ENCODE measurements at places on chromosomes 7 and 10.

DNA sequence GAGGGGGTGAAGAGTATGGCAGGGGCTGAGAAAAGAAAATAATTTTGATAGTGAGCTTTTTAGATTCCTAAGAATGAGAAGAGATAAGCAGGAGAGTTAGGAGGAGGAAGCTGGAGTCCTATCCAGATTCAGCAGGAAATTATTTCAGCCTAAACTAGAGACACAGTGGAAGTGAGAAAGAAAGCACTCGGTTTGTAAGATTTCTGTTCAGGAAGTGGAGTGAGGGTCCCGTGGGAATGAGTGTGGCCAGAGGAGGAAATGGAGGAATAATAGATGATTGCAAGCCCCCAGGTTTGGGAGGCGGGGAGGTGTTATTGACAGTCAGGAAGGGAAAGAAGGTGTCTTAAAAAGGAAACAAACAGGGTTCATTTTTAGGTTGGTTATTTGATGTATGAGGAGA lies 84.8 kb upstream of the NRP1 start:
- DNase-seq, result no peak

DNA sequence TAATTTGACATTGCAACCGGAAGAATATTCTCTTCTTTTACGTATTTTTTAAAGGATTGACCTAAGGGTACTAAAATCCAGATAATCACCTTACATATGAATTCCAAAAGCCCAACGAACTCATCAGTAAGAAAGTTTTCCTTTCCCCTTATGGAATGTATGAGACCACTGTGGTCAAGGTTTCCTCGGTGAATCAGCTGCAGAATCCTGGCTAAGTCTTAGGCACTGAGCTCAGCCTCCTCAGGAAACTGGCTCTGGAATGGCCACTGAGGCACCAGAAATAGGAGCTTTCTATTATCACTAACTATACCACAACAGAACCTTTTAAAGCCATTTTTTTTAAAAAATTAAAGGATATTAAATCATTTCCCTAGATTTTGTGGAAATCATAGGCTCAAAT lies 21.0 kb downstream of the SVIL start:
- DNase-seq, result no peak

DNA sequence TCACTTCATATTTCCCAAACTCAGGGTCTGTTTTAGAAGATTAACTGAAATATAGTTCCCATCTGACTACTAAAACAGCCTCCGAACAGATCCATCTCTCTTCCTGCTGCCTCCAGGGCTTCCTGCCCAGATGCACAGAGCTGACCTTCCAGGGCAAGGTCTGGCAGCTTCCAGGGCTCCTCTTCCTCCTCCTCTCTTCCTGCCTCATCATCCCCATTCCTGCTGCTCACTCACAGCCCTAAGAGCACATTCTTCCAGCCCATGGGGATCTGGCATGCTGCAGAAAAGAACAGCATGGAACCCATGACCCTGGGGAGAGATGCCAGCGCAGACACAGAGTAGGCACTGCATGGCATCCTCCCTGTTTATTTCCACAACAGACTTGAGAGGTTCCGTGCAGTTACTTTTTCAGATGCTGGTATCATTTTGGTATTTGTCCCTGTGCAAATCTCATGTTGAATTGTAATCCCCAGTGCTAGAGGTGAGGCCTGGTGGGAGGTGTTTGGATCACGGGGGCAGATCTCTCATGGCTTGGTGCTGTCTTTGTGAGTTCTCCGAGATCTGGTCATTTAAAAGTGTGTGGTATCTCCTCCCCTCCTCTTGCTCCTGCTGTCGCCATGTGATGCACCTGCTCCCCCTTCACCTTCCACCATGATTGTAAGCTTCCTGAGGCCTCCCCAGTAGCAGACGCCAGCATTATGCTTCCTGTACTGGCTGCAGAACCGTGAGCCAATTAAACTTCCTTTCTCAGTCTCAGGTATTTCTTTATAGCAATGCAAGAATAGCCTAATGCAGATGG lies 4.4 kb downstream of the PKD1L1 start:
- DNase-seq, result no peak

- no peak for DNase-seq
Measured at GRCh38 chr10:91799612-91799975, 1.4 kb downstream of the TNKS2 start.

- DNase-seq, result no peak
Measured at GRCh38 chr7:7114575-7115291, 67.6 kb upstream of the C1GALT1 start.

DNA sequence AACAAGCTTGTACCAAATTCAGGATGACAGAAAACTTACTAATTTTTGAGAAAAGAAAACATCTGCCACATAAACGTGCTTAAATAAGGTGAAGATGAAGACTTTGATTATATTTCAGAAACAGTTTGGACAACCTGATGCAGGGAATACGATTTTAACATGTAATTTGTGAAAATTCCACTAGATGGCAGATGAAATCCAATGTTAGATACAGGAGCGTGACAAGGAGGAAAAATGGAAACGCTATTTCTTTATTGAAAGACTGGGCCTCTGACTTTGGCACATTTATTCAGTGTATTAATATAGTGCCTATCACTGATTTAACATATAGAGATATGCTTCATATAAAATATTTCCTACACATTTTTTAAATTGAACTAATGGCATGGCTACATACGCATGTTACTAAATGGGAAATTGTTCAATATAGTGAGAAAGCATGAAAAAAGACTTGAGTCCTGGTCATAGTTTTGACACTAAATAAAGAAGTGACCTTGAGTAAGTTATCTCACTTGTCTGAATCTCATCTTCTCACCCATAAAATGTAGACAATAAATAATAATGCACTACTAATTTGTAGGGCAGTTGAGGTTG lies 60.7 kb downstream of the CD36 start:
- DNase-seq, result no peak

- no peak for DNase-seq
Measured at GRCh38 chr10:14144451-14144850, 186.3 kb downstream of the FRMD4A start.

DNA sequence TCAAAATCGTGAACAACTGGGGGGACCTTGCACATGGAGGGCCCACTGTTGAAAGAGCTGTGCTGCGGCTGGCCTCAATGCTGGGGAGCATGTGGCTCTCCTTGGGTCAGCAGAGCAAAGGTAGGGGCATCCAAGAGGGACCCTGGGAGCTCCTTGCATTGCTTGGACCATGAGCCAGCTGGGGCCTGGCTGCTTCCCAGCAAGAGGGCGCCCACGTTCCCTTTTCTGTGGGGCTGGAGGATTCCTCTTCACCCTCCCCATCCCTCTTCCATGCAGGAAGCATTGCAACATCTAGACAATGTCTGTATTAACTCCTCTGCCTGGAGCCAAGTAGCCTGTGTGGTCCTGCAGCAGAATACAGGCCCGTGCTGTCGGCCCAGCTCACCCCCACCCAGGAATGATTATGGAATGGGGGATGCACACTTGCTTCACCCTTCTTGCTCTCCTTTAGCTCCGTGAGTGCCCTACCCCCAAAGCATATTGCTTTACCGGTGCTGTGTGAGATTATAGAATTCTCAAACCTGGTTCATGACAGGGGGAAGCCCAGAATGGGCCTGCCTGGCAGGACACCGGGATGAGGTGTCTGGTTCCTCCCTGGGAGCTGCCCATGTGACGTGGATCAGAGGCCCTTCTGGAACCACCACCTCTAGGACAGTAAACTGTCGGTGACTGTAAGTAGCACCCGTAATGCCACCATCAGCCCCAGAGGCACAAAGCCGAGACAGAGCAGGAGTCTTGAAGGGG lies 61.9 kb downstream of the SYPL1 start:
- no peak for DNase-seq

- DNase-seq, result no peak
Measured at GRCh38 chr7:82633592-82633991, 190.0 kb upstream of the CACNA2D1 start.

GRCh38 chr7:152856351-152856750 lies 96.8 kb downstream of the ACTR3B start:
- DNase-seq, result no peak
